ENCODE measurements at places on chromosomes 16 and 17. TPM values are rescaled to one million over a fixed set of nuclear protein-coding genes. Genes with fewer than 3 reads are reported as not detected.

The NHLRC4 gene
- polyA plus RNA-seq = 0.84 TPM

The PRSS21 gene
- not detected for polyA plus RNA-seq

The HS3ST3B1 gene
- 0.93 TPM for polyA plus RNA-seq

The DPEP1 gene
- polyA plus RNA-seq = 0.18 TPM

The MMP2 gene
- 43.5 TPM for polyA plus RNA-seq

The TEN1 gene
- polyA plus RNA-seq = 22.5 TPM

The PERCC1 gene
- polyA plus RNA-seq = 0.18 TPM

All from right cardiac atrium (tissue), 5 donors.